ENCODE measurements at places on chromosomes 13 and 19. TPM values are rescaled to one million over a fixed set of nuclear protein-coding genes. Genes with fewer than 3 reads are reported as not detected.

C1QTNF9B gene
- not detected for total RNA-seq

ZNF543 gene
- total RNA-seq: 10.1 TPM

KLK14 gene
- total RNA-seq: not detected

ZNF606 gene
- total RNA-seq: 14.3 TPM

TGFB1 gene
- total RNA-seq: 38.9 TPM

CELF5 gene
- total RNA-seq: not detected

ZNF729 gene
- not detected for total RNA-seq

VSTM2B gene
- total RNA-seq: not detected

TTC9B gene
- total RNA-seq: not detected

Data from smooth muscle cell of the umbilical artery (primary cell).